A549 treated with dexamethasone at 1 μM for 4 hours (cell line): ENCODE measurements at places on chromosomes 12 and 14. TPM values are rescaled to one million over a fixed set of nuclear protein-coding genes. Genes with fewer than 3 reads are reported as not detected.

POTEM gene
- total RNA-seq, result not detected in 5 replicates

SETD1B gene
- total RNA-seq, result 7.2 to 16.5 TPM (median 14.5 TPM) in 5 replicates

BICDL1 gene
- 2.6 to 5.1 TPM (median 4.5 TPM) in 5 replicates for total RNA-seq

CEBPE gene
- not detected in 5 replicates for total RNA-seq

RASSF9 gene
- 1.2 to 2.0 TPM (median 1.4 TPM) in 5 replicates for total RNA-seq

APEX1 gene
- total RNA-seq, result 251 to 268 TPM (median 260 TPM) in 5 replicates

PLCZ1 gene
- total RNA-seq, result not detected in 5 replicates

TDRD9 gene
- 0.15 to 0.34 TPM (median 0.23 TPM) in 5 replicates for total RNA-seq

FOXG1 gene
- 0.15 to 0.25 TPM (median 0.23 TPM) in 5 replicates for total RNA-seq

NDUFA12 gene
- 141 to 181 TPM (median 153 TPM) in 5 replicates for total RNA-seq

STXBP6 gene
- total RNA-seq, result 2.4 to 3.0 TPM (median 2.8 TPM) in 5 replicates

ESRRB gene
- 0.13 to 0.30 TPM (median 0.20 TPM) in 5 replicates for total RNA-seq

ZDHHC22 gene
- 0.20 to 0.27 TPM (median 0.23 TPM) in 5 replicates for total RNA-seq

DPPA3 gene
- 0.12 TPM in 1 of 5 replicates, not detected in the others for total RNA-seq

PRB2 gene
- 0.08 TPM in 1 of 5 replicates, not detected in the others for total RNA-seq

CLEC4D gene
- not detected in 5 replicates for total RNA-seq

CEP170B gene
- total RNA-seq, result 13.7 to 29.4 TPM (median 25.8 TPM) in 5 replicates

ESYT1 gene
- 56.5 to 75.8 TPM (median 72.7 TPM) in 5 replicates for total RNA-seq

TMED8 gene
- total RNA-seq, result 5.3 to 8.5 TPM (median 7.8 TPM) in 5 replicates

SOS2 gene
- 9.6 to 14.5 TPM (median 12.9 TPM) in 5 replicates for total RNA-seq
